ENCODE measurements at places on chromosomes 5 and 9.

- DNase-seq, result peak; percentile 63
Observed at GRCh38 chr5:124404796-124405195, 341.6 kb downstream of the ZNF608 start.

DNA sequence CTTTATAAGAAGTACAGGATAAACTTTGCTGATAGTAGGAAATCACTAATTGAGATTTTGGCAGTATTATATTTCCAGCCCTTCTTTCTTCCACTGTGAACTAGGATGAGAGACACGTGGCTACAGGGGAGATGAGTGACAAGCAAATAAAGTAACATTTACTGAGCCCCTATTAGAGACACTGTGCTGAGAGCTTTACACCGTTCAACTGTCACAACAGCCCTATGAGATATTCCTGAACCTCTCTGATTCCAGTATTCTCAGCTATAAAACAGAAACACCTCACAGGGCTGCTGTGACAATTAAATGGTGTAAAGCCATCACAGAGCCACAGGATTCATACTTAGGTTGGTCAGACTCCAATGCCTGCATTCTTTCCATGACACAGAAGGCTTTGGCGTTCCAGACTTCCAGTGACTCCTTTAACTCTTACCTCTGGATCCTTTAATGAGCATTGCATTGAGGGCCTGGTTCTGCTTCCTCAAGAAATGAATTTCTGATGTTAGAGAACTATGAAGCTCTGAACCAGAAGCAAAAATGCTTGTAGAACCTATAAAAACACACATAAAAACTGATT lies 169.0 kb downstream of the CDK5RAP2 start:
- no peak for DNase-seq

DNA sequence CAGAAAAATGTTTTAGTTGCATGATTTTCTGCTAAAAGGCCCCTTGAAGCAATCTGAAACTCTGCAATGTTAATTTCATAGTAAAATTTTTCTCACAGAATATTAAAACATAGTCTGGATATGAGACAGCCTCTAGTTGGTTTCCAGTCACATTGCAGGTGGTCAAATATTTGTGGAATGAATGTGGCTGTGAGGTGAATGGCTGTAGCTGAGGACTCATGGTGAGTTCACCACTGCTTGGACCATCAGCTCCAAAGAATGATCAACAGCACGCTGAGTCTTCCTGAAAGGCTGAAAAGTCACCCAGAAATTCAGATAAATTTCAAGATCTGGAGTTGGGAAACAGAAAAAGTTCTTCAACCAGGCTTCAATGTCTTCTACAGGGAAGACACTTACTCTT lies 79.8 kb downstream of the MAT2B start:
- DNase-seq, result no peak

DNA sequence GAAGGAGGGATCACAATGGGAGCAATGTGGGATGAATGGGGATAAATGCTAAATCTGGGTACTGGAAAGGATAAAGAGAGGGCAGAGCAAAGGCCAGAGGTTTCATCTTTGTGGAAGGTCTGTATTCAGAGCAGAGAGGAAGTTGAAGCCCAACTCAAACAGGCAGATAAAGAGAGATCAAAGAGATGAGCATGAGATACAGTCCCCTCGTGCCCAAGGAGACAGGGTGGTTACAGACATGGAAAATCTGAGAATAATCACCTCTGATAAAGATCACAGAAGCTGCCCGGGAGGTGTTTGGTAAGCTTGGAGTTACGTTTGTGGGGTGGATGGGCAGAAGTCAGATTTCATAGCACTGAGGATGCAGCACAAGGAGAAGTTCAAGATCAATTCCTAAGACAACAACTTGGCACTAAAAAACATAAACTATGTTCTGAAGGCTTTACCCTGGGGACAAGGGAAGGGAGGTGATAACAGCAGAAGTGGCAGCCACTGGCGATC lies 459 bp upstream of the ERAP2 start:
- DNase-seq, result no peak

DNA sequence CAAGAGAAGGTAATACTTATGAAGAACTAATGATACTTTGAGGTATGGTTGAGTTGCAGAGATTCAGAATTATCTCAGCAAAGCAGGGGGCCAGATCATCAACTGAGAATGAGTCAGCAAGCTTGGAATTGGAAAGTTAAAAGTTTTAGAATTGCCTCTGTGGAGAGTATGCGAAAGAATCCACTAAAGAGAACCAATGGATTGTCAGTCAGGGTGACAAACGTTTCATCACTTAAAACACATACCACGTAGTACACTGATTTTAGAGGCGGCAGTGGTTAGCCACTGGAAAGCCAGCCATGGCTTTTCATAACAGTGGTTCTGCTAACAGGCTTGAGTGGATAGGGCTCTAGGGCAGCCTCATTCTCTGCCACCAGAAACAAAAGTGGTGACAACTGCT lies 30.7 kb downstream of the AOPEP start:
- DNase-seq, result no peak

DNA sequence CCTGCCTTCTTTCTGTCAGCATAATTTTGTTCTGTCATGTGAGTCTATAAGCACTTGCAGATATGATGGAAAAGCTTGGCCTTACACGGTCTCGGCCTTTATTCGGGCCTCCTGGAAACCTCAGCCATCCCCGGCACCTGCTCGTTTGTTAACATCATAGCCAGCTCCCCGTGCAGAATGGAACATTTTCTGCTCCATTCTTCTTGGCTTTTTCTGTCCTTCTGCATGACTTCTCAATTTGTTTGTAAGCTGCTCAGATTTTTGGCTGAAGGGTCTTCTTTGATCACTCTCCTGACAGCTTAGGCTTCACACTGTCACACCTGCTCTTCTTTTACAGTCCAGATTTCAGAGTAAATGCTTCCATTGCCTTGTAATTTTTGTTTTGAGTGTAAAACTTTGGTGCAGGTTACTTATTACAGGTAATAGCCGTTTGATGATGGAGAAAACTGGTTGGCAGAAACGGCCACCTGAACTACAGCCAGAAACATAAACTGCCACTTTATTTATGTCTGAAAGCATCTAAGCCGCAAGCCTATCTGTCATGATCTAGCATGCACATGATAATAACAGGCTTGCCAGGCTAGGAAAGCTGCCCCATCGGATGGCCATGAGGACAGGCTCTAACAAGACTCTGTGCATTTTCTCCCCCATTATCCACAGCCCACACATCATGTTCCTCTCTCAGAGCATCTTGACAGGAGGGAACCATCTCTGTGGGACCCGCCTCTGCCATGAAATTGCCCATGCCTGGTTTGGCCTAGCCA lies 197.0 kb downstream of the AOPEP start:
- DNase-seq, result no peak

Measured in dermis microvascular lymphatic vessel endothelial cell (primary cell).